Stimulated activated CD4-positive, alpha-beta T cell treated with anti-CD3 and anti-CD28 coated beads, Interleukin-1b, Interleukin-23, amount 100 ng/mL, for 1 hour (primary cell): ENCODE measurements at places on chromosomes 6 and 20.

DNA sequence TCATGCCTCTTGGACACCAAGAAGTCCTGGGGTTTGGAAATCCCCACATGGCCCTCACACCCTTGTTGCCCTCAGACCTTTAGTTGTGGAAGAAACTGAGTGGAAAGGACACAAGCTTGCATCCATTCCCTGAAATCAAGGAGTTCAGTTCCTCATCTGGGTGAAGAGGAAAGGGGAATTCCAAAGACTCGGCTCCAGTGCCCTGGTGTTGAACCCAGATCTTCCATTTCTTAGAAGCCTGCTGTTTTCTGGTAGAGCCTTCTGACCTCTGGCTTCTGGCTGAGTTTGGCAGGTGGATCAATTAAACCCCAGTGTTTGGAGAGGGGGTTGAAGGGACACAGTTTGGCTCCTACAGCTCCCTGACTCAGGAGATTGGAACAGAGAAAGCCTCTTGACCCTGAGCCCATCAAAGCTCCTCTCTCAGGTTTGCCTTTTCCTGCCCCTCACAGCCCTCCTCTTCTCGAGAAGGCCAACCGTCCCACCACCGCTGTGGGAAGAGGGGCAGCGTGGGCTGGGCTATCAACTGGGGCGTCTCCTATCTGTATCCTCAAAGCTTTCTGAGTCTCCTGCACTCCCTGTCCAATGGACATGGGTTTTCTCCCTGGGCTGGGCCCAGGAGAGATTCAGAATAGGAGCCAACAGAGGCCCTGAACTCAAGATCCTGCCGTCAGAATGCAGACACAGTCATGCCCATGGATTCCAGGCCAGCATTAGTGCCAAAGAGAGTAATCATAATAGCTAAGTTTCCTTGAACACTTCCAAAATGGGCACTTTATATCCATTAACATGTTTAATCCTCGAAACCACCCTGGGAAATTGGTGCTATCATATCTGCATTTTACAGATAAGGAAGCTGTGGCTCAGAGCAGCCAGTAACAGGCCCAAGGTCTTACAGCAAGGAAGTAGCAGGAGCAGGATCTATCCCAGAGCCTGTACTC is 146.2 kb downstream of the VEGFA start:
- no peak for DNase-seq

- peak; percentile 25 for DNase-seq
These were observed at the start of gene ACSS1 for GRCh38 chr20:25058051-25058846. Gene ACSS1, minus strand, starts transcription at chr20:25058139. Its CDS starts 37 bp downstream, at chr20:25058102.

DNA sequence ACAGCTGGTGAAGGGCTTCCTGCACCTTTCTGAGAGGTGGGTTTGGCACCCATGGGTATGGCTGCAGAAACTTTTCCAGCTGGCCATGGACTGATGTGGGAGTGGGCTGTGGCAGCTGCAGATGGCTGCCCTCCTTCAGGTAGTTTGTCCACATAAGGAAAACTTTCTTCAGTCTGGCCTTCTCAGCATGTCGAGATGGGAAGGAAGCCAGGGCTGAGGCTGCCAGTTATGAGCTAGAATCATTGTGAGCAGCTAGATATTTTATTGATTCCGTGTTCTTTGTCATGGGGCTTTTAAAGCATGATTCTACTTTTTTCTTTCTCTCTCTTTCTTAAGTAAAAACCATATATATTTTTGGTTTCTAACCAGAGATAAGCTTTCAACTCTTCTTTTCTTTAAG is 16.6 kb downstream of the NKX2-4 start:
- DNase-seq, result no peak

GRCh38 chr20:22348010-22348409 is 236.4 kb downstream of the FOXA2 start:
- no peak for DNase-seq

GRCh38 chr6:159325476-159325875 is 156.3 kb downstream of the FNDC1 start:
- no peak for DNase-seq

- DNase-seq, result no peak
These were observed 88.1 kb downstream of the SNAP25 start for GRCh38 chr20:10306440-10307358.

GRCh38 chr6:43146709-43147688 is 24.1 kb upstream of the SRF start:
- no peak for DNase-seq

DNA sequence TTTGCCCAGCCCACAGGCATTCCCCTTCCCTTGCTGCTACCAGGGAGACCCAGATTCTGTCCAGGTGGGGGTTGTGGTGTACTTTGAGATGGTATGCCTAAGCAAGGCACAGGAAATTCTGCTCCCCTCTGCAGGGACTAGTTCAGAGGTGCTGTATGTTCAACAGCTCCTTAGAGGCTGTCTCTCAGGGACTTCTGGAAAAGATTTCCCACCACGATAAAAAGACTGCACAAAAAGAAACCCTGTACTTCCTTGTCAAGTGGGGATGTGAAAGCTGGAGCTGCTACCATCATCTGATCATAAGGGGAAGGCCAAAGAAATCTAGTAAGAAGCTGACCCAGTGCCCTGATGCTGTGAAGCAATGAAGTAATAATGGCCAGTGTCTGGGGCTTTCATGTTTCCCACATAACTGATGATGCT is 51.5 kb upstream of the SMIM29 start:
- DNase-seq, result no peak

DNA sequence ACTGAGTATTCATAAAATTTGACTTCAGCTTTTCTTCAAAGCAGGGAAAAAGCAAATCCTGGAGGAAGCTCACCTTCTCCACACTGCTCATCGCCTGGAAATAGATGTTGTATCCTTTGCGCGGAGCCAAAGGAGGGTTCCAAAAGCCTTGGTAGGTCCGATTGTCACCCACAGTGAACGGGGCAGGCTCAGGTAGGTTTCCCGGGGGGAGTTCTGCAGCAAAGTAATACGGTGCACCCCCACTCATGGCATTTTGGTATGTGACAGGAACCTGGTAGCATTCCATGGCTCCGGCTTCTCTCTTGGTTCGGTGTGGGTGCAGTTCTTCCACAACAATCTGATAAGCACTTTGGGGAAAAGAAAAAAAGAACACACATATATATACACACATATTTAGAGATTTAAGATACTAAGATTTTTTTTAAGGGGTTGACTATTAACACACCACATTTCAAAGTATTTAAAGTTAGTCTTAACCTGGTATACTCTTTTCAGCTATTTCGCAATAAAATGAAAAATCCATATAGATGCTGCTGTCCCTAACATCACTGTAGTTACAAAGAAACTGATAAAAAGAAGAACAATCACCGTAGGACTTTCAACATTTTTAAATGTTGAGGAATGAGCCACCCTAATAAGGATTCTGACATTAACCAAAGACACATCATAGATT is 166.7 kb upstream of the THEMIS start:
- no peak for DNase-seq

DNA sequence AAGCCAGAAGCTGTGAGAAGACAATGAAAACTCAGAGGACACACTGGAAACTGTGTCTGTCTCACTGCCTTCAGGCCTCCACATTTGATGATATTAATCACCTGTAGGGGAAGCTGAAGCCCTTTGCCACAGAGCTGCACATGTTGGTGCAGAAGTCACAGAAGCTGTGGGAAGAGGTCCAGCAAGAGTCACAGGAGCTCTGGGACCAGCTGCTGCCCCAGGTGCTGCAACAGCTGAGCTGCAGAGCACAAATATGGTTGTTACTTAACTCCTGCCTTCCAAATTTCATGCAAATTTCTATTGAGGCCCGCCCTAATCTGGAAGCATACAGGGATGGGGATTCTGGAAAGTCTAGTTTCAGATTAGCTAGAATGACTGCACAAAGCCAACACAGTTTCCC is 169.3 kb downstream of the OGFRL1 start:
- no peak for DNase-seq

DNA sequence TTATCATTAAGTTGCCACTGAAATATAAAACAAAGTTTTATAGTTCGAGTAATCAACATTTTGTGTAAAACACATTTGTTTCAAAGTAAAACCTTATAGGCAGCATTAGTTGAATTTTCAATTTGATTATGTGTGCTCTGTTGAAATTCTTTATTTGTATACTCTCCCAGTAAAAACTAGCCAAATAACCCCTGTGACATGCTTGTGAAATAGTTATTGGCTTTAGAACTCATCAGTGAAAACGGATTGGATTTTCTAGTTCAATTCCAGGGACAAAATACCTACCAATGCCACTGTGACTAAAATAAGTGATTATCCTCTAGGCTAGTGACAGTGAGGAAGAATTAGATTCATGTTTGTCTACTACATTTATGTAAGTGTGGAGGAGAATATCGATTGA is 212.9 kb downstream of the TMEM200A start:
- DNase-seq, result no peak
